ENCODE measurements at places on chromosomes 16 and 17.

DNA sequence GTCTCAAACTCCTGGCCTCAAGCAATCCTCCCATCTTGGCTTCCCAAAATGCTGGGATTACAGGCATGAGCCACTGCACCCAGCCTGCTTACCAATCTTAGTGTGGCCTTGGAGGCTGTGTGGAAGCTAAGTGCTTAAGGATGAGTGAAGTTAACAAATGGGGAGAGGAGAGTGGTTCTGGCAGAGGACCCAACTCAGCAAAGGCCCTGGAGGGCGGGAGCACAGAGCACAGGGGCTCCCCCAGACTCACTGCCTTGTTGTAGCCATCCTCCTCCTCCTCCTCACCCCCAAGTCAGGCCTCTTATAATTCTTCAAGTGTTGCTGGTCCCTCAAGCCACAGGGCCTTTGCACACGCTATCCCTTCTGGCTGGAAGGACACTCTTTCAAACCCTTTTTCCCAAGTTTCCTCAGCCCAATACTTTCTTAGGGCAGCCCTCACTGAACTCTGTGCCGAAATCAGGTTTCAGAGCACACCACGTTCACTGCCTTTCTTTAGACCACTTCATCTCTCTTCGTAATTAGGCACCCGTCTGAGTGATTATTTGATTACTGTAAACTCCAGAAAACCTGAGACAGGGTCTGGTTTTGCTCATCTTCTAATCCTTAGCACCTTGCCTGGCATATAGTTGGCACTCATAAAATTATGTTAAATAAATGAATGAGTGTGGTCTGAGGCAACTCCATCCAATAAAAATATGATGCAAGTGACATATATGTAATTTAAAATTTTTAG is 23.4 kb downstream of the NGFR start:
- DNase-seq, result no peak

- DNase-seq, result peak; percentile 40
These were observed 50.6 kb downstream of the MARF1 start for GRCh38 chr16:15592324-15592723.

GRCh38 chr17:28938552-28938951 is 12.8 kb downstream of the PHF12 start:
- no peak for DNase-seq

DNA sequence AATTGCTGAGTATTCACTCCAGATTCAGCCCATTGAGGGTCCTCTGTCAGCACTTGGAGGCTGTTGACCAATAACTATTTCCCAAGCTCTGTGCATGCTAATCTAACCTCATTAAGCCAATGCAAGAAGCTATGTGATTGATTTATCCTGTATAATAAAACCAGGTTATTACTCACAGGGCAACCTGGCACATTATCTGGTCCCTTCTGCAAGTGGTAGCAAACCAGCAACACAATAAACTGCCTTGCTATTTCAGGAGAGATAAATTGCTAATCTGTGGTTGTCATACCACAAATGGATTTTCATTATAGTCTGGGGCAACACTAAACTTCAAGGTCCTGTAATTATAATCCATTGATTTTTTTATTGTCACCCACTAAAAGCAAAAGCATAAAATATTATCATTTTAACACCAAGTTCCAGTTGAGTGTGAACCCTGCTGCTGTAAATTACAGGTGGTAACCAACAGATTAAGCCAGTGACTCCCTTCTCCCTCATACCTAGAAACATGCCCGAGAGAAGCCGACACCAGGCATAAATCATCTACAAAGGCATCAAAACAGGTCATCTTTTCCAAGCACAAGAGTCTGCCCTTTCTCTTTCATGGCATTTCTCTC is 51.1 kb upstream of the SOX9 start:
- DNase-seq, result no peak
